ENCODE measurements at places on chromosomes 3 and 15.

DNA sequence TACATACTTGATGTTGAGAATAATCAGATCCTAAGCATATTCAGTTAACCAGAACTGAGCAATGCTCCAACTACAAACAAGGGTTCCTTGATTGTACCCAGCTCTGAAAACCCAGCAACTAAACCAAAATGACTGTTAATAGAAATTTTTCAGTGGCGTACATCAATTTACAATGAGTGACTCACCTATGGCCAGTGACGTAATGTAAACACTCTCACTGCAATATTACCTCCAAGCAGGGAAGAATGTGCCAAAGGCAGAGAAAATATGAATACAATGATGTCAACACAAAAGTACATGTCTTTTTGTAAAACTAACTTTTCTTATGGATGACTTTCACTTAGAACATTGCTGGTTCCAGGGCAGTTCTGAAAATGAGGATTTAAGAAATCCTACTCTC lies 611.3 kb downstream of the EDEM1 start:
- no peak for DNase-seq

- no peak for DNase-seq
These were observed 13.4 kb downstream of the LRIG1 start for GRCh38 chr3:66487465-66487864.

DNA sequence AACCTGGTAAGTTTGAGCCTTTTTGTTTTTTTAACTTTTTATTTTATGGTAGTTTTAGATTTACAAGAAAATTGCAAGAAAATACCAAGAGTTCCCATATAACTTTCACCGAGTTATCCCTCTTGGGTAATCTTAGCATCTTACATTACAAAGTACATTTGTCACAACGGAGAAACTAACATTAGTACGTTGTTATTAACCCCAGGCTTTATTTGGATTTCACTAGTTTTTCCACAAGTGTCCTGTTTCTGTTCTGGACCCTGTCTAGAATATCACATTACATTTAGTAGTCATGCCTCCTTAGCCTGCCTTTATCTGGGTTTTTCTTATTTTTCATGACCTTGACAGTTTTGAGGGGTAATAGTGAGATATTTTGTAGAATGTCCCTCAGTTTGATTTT lies 53.5 kb upstream of the KPNA4 start:
- DNase-seq = no peak

GRCh38 chr15:62067448-62068044 lies 769 bp downstream of the C2CD4A start:
- DNase-seq = peak; percentile 37

GRCh38 chr3:53236112-53236841 lies 19.5 kb downstream of the TKT start:
- no peak for DNase-seq

DNA sequence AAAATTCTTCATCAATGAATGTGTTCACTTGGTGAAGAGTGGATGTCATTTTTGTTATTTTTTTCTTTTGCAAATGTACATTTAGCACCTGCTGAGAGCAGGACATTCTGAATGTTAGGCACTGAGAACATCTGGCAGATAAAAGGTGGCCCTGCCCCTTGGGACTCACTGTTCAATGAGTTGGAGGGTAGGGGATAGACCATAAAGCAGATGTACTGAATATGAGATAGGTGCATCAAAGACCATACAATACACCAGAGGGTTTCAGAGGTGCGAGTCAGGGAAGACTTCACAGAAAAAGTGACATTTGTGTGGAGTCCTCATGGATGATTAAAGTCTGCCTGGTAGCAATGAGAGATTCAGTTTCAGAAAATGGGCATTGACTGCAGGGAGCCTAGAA lies 34.2 kb downstream of the EEFSEC start:
- DNase-seq = no peak
